GM23338 (cell line): ENCODE measurements at places on chromosomes 2 and 18.

DNA sequence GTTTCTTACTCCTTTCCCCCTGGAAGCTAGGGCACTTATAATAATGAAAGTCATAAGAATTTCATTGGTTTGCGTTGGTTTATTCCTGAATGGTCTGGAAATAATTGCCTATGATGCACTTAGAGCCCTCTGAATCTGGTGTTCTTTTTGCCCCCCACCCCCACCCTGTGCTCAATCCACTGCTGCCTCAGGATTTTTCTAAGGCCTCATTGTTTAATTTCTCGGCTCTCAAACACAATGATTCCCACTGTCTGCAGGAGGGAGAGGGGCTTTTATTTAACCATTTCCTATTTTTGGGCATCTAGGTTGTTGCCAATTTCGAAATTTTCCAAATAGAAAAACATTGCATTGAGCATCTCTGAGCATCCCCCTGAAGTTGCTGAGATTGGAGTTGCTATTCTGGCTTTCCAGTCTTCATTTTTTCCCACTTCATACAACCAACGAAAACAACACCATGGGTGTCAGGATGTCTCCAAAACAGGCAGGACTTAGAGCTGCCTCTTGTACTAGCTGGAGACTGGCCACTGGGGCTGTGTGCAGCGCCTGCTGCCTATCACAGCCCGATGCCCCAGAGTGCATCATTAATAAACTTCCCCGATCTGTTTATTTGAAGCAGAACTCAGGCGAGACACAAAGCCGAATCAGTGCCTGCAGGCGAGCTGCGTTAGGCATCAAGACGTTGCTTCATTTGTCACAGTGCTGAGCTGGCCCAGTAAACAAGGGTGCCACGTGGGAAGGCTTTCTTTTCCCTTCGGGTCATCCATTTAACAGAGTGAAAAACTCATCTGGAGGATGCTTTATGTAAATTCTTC is 1.8 kb upstream of the PCARE start:
- DNase-seq = no peak

- DNase-seq = no peak
Measured at GRCh38 chr2:157900684-157901083, 24.6 kb upstream of the ACVR1 start.

DNA sequence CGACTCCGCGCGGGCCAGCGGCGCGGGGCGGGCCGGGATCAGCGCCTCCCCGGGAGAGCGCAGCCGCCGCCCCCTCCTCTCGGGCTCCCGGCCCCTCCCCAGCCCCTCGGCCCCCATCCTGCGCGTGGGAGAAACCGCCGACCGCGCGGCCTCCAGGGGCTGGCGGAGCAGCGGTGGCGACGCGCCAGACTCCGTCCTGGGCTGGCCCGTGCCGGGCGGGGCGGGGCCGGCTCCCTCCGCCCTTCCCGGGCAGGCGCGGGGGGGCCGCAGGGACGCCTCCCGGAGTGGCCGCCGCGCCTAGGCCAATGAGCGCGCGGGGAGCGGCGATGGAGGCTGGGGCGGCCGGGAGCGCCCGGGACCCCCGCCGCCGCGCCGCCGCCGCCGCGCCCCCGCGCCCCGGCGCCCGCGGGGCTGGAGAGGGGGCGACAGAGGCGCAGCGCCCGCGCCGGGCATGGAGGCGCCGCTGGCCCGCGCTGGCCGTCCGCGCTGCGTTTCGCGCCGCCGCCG is 49.1 kb downstream of the KCNIP3 start:
- DNase-seq = no peak

- DNase-seq = no peak
Measured at GRCh38 chr2:181841079-181841478, 50.5 kb upstream of the ITPRID2 start.

GRCh38 chr2:168136392-168136977 is 110.9 kb downstream of the STK39 start:
- DNase-seq = peak; percentile 59

DNA sequence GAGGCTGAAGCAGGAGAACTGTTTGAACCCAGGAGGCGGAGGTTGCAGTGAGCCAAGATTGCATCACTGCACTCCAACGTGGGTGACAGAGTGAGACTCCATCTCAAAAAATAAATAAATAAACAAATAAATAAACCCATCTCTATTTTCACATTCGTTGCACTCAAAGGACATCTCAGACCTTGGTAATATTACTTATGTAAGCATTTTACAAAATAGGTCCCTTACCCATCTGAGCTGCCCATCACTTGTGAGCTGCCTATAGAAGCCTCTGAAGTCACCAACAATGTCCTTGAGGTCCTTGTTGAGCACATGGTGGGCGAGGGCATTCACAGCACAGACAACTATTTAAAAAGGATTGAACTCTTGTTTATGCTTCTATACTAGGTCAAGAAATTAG is 15.4 kb downstream of the ENOSF1 start:
- no peak for DNase-seq

DNA sequence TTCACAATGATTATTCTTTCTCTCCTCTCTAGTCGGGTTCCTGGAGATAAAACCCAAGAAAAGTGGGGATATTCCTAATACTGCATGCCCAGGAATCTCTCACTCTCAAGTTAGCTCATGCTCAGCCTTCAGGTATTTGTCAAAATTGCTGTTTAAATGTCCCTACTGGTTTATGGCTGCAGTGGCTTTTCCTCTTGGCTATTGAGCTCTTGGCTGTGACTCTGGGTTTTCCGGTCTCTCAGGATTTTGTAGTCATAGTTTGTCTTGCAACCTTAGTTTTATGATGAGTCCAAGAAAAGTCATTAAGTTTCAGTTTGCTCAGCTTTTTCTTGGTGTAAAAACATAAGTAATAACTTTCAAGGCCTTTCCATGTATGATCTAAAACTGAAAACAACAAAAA is 820.7 kb upstream of the HS6ST1 start:
- DNase-seq = no peak

DNA sequence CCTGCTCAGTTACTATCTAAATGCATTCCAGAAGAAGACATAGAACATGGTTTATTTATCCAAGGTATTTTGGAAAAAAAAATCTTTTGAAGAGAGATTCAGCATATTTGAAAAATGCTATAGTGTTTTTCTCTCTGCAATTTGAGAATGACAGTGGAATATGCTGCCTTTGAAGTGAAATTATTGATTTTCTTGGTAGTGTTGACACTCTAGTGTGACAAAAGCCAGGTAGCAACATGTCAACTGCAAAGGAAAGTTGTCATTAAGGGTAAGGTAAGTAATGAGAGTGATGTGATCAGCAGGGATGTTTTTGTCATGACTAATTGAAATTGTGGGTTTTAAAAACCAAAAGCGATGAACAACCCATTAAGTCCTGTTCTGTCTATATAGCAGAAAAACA is 1387.1 kb upstream of the TMEFF2 start:
- no peak for DNase-seq

GRCh38 chr2:46053564-46053963 is 243.6 kb upstream of the EPAS1 start:
- no peak for DNase-seq

DNA sequence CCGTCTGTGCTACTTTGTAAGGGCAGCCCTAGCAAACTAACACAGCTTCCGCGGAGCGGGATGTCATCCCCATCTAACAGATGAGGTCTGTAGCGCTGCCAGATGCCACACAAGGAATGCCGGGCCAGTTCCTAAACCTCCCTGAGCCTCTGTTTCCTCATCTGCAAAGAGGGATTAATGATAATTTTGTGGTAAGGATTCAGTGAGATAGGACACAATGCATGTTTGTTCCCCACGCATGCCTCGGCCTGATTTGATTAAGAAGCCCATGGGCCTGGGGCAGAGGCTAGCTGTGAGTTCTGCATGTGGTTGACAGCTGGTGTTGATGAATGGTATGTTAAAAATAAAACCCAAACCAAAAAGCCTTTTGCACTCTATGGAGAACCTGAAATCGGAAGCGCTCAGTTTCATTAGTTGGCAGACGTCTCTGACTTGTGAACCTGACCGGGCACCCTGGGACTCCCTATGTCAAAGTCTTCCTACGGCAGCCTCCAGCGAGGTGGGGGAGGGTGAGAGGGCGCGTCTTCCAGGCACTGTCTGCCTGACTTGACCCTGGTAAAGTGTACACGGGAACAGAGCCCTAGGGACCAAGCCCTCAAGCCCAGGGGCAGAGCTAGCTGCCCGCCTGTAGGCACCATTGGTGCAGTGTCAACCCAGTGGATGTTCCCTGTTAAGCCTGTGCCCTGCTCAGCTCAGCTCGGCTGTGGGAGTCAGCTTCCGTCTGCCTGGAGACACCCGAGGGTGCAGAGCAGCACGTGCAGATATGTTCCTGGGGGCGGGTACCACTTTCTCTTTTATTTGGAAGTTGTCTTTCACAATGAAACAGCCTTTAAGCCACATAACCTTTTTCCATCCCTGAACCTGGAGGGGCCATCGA is 14.8 kb upstream of the INHBB start:
- no peak for DNase-seq

GRCh38 chr2:128311216-128311754 is 7.4 kb downstream of the HS6ST1 start:
- DNase-seq = no peak

DNA sequence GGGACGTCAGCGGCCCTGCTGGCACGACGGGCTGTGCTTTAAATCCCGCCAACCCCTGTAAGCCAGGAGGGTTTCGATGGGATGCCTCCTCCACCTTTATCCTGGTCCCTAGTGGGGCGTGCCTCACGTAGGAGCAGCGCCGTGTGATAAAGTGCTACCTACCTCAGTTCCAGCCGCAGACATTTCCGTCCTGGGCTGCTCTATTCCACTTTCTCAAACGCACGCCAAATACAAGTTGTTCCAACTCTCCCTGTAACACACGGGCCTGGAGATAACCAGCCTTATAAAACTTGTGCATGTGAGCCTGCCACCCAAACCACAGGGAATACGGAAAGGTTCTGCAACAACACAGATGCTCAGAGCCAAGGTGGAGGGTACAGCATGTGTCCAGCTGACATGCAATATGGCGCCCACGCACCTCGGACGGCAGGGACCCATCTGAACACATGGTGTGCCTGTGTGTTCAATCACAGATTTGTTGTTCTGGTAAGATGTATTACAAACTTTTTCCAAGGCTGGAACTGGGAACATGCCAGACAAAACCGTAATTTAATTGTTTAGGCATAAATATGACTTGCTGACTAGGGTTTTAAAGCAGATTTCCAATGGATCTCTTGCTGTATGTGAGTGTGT is 47.7 kb downstream of the ZNF516 start:
- DNase-seq = no peak

DNA sequence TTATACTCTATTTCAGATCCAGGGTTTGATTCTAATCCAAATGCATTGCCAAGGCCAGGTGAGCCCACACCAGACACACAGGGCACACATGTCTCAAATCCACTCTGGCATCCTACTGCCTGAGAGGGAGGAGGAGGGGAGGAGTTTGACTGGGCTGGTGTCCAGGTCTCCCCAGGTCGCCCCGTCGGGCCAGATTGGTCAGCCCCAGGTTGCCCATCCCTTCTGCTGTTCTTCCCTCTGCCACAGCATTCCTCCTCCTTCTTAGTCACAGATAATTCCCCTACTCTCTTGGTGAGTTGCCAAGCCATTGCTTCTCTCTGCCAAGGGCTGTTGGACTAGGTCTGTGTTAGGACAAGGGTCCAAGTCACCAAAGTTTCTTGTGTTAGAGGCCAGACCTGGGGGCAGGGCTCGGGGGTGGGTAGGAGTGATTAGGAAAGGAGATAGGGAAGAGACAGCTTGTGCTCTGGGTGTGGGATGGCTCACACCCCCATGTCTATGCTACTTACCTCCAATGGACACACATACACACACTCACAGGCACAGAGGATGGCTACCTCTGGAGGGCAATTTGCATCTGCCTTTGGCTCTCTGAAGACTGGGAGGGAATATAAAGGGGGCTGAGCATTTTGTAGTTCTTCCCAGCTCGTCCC is 2.5 kb upstream of the EGR4 start:
- DNase-seq = no peak

- no peak for DNase-seq
Measured at GRCh38 chr2:15918761-15919356, 21.5 kb upstream of the MYCN start.

DNA sequence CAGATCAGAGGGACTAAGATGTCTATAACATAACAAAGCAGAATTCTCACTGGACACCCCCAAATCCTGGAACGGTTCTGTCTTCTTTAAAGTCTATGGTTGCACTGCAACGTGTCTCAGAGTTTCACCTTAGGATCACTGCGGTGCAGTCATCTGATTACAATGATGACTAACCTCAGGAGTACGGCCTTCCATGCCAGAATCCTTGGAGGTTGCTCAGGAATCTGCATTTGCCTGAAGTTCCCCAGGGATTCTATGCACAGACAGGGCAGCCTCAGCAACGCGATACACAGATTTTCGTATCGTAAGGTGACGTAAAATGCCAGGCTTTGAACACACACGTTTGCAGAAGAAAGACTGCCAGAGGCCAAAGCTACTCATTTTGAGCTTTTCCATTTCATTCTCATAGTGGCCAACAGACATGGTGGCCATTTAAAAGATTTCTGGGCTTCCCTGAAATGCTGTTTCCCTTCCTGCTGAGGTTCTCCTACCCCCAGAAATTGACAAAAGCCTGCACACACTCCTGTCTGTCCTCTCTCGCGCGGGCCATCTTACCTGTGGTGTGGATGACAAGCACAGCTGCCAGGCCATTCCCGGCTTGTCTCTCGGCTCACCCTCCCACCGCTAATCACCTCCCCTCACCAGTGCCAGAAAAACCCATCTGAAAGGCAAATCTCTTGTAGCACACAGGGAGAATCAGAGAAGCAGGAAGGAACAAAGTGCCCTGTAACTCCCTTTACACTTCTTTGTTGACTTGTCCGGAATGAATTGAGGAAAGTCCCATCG is 148.8 kb downstream of the ACKR3 start:
- DNase-seq = no peak

- no peak for DNase-seq
Measured at GRCh38 chr2:241563981-241564595, 5.5 kb downstream of the BOK start.

DNA sequence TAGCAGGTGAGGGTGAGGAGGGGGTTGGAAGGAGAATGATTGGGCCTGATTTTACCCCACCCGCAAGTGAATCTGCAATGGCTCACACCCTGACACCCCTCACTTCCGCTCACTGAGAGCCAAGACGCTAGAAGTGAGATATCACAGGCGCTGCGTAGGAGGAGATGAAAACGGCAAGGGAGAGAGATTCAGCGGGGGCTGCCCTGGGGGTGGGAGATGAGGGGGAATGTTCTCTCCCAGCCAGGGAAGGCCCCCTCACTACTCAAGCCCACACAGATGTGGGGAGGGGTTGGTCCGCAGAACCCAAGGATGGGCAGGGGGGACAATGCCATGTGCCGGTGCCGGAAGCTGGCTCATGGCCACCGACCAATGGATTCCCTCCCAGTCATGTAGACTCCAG is 32.9 kb downstream of the LOXHD1 start:
- DNase-seq = no peak

GRCh38 chr2:70241340-70241739 is 7.1 kb downstream of the TIA1 start:
- no peak for DNase-seq

DNA sequence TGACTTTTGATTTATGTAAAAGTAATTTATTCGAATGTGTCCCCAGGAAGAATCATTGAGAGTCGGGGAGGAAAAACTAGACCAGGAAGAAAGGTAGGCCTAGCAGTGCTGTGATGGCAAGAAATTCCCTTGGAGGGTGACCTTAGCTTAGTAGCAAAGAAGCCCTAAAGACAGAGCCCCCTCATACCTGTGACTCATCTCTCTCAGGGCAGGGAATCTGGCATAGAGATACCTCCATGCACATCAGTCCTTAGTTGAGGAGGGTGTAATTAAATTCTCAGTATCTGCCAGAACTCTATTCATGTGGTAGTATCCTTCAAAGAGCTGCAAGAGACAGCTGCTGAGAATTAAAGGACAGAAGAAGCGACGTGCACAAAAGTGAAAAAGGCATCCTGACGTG is 360.3 kb downstream of the FBXO15 start:
- no peak for DNase-seq

- DNase-seq = peak; percentile 58
Measured at GRCh38 chr2:43950383-43951008, 45.3 kb downstream of the LRPPRC start.
